ENCODE measurements at places on chromosomes 6 and 20.

DNA sequence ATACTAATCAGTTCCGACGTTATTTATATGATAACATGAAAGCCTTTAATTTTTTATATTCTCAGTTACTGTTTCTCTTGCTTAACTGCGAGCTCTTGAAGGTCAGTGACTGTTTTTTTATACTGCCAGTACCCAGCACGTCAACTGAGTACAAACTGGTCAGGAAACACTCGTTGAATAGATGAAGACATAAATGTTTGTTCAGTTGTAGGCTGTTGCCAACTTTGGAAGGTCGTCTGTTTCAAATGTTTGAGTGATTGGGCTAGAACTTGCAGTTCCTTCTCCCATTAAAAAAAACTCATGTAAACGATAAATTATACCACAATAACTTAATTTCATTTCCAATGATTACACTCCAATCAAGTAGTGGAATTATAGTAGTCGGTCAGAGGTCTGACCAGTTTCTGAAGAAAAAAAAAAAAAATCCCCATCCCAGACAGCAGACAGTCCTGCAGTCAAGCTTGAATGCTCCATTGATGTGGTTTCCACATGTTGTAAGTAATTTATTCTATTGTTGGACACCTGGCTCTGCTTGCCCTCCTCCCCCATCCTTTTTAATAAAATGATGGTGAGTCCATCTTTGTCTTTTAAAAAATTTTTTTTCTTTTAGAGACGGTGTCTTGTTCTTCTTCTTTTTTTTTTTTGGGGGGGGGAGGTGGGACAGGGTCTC lies 81.1 kb downstream of the SASH1 start:
- DNase-seq: no peak

- no peak for DNase-seq
These were observed 394.7 kb upstream of the SULF2 start for GRCh38 chr20:48180024-48180423.

DNA sequence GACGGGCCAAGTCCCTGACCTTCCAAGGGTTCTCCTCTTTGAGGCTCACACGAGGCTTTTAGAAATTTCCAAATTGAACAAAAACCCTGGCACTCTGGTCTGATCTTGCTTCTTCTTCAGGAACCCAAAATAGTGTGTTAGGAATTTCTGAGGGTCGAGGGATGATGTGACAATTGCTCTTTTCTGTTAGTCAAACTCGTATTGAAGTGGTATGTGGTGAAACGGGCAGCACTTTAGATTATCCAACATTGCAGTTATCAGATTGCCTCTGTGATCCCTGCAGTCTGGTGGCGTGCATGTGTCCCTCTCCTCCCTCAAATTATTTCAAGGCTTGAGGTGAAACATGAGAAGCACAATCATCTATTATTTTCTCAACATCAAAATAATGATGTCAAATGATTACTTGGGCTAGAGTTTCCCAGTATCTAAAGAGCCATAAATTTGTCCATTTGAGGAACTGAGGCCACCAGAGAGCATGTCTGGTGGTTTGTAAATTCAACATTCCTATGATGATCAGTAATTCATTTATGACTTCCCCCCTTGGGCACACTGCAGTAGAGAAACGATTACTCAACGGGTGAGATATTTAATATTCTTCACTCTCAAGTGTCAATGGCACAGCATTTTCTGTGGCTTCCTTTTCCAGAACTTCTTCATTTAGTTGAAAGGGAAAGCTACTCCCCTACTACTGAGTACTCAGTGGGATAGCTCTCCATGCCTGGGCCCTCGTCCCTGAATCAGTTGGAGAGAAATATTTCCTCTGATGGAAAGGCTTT lies 308.6 kb upstream of the MAP3K7 start:
- DNase-seq: no peak

DNA sequence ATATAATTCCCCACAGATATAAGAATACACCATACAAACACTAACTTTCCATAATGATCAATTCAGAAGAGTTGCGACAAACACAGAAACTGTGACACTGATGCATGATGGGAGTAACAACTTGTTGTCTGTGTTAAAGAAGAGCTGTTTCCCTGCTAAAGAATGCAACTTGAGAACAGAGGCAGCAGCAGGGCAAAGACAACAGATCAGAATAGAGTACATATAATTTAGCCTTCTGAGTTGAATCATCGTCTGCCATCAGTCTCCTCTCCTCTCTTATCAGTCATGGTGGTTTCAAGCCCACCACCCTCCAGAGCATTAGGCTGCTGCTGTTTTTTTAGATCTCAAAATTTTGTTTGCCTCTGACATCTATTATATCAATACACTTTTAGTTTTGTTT lies 280.4 kb downstream of the UBE3D start:
- DNase-seq: no peak

- no peak for DNase-seq
These were observed 3.1 kb downstream of the TRAPPC3L start for GRCh38 chr6:116542426-116542825.

DNA sequence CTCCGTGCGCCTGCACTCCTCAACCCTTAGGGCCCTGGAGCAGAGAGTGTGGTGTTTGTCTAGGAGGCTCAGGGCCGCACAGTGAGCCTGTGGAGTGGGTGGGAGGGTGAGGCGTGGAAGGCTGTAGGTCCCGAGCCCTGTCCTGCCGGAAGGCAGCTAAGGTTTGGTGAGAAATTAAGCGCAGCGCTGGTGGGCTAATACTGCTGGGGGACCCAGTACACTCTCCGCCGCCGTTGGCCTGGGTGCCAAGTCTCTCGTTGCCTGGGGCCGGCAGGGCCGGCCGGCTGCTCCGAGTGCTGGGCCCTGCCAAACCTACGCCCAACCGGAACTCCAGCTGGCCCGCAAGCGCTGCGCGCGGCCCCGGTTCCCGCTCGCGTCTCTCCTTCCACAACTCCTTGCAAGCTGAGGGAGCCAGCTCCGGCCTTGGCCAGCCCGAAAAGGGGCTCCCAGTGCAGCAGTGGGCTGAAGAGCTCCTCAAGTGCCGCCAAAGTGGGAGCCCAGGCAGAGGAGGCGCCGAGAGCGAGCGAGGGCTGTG lies 40.4 kb upstream of the MCUR1 start:
- DNase-seq: no peak

- no peak for DNase-seq
These were observed 99.1 kb upstream of the DUSP22 start for GRCh38 chr6:193180-193579.

DNA sequence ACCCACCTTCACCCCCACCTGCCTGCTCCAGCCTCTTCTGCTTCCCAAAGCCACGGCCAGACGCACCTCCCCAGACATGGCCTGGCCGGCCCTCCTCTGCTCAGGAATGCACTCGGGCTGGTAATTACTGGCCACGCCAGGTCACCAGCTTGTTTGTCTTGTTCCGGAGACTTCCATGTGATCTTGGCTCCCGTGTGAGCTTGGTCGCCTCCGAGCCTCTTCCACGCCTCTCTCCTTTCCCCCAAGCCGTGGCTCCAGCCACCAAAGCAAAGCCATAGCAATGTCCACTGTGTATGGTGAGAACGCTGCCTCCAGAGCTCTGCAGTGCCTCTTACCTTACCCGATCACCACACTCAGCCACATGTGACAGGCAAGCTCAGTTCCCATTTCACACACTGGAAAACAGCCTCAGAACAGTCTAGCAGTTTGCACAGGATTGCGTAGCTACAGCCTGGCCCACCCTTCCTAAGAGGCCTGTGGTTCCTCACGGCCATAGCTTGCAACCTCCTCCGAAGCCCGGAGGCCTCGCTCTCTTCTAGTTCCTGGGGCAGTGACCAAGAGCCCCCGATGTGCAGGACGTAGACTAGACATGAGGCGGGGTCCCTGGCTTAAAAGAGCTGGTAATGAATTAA lies 48.1 kb upstream of the AFDN start:
- DNase-seq: no peak

DNA sequence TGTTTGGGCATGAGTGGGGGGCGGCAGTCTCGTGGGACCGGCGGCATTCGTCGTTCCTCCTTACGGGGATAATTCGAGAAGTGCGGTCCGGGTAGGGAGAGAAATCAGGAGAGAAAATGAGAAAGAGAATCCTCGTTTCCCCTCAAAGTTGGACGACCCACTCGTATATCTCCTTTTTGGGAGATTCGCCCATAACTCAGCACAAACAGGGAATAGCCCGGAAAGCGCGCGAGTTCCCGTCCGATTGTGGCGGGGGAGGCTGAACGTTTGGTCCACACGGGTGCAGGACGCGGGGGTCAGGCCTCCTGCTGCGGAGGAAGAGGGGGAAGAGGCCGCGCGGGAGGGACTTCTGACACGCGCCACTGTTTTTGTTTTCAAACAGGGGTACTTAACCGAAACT lies 42.4 kb downstream of the POPDC3 start:
- no peak for DNase-seq

DNA sequence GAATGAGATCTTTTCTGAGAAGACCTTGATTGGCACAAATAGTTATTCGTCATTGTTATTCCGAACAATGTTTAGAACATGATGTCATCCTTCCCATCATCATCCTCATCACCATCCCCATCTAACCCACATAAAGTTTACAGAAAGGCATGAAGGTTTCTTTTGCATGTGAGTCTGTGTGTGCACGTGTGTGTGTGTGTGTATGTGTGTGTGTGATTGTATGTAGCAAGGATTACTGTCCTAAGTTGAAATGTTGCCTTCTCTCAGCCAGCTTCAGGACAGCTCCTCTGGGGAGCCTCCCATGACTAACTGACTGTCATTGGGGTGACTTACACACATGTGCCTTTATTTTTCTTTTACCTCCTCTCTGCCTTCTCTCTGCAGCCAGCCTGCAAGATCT lies 113.5 kb downstream of the SLC22A3 start:
- no peak for DNase-seq

GRCh38 chr6:7106215-7106751 lies 1.5 kb upstream of the RREB1 start:
- DNase-seq: no peak

GRCh38 chr20:59247731-59248684 lies 52.4 kb upstream of the EDN3 start:
- no peak for DNase-seq

GRCh38 chr6:53042112-53042511 lies 23.1 kb upstream of the FBXO9 start:
- no peak for DNase-seq

GRCh38 chr6:84777888-84778287 lies 13.5 kb upstream of the TBX18 start:
- no peak for DNase-seq

DNA sequence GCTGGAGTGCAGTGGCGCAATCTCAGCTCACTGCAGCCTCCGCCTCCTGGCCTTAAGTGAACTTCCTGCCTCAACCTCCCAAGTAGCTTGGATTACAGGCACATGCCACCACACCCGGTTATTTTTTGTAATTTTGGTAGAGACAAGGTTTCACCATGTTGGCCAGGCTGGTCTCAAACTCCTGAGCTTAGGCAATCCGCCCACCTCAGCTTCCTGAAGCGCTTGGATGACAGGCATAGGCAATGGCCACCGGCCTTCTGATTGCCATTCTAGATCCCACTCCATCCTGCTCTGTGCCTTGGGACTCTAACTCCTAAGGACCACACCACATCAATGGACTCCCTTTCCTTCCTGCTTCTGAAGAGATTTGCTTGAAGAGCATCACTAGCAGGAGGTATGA lies 60.6 kb downstream of the SEL1L2 start:
- DNase-seq: no peak

DNA sequence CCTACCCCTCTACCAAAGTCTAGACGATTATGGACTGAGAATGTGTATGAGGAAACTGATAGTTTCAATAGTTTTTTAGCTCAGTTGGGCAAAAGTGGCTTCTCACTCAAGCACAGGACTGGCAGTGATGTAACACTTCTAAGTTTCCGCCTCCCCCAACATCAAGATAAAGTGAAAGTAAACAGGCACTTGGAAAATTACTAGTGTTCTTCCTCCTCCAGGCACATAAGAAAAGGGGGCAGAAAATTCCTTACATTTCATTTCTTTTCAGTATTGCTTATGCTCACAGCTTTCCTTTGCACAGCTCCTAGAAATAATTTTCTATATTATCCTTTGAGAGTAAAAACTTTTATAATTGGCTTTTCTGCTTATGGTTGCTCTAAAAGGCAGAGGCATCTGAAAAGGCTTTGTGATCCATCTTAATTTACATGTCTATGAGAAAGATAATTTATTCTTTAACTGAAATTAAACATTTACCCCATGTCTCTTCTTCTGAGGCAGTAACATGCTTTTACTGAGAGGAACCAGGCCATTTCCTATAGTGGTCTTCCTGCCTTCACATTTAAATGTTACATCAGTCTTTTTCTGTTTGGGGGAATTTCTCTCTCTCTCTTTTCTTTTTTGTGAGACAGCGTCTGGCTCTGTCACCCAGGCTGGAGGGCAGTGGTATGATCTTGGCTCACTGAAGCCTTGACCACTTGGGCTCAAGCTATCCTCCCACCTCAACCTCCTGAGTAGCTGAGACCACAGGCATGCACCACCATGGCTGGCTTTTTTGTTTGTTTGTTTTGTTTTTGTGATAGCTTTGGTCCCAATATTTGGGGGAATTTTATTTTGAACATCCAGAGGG lies 65.0 kb upstream of the EEF1A1 start:
- DNase-seq: peak; percentile 43

DNA sequence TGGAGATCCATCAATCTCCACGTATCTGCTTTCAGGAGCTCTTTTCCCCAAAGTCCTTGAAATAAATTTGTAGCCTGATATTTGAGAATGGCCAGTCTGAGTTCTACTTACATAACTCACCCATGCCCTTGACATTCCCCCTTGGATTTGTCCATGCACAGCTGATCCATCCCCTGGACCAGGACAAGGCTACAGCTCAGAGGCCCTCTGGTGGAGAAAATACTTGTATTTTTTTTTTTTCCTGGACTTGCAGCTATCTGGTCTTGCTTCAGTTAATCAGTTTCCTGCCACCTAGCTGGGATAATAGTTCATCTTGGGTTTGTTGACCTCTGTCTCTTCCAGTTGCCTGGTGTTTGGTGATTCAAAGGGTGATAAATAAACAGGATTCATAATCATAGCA lies 467.6 kb downstream of the DHX35 start:
- no peak for DNase-seq

DNA sequence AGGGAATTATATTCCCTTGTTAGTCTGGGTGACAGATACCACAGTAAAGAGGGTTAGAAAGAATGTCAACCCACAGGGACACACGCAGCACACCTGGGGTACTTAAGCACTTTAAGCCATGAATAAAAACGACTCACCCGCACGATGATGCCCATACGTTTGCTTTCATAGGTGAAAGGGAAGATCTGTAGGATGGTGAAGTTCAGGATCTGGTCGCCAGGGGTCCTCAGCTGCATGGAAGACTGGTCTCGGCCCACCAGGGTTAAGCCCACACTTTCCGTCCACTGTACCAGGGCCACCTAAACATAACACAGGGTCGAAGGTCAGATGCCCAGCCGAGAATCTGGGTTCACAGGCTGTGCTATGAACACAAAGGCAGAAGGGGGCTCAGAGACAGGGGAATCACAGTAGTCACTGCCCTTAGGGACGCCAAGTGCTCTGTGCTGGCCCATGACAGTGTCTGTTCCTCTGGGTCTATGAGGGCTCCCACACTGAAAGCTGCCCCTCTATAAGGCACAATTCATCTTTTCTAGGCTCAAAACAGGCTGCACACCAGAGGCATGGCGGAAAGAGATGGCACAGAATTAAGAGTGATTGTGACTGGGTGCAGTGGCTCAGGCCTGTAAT lies 96.8 kb upstream of the NFATC2 start:
- DNase-seq: no peak

DNA sequence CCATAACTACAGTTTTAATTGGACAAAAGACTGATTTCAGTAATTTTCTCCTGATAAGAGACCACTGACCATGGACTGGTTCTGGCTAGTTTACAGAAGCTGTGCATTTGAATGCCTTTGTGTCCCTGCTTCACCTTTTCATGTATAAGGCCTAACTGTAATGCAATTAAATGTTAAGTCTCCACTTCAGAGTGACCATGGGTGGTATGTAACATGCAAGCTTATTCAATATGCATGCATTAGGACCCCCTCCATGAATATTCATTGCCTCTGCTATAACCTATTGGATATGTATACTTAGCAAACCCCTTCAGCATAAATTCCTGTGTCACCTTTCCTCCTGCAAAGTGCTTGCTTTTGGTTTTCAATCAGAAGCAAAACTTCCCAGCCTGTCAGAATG lies 2.2 kb downstream of the UBD start:
- DNase-seq: no peak
